ENCODE measurements at places on chromosomes 2 and 18. TPM values are rescaled to one million over a fixed set of nuclear protein-coding genes. Genes with fewer than 3 reads are reported as not detected.
A peak's percentile ranks its signal among the peaks of the same experiment; 100 is the strongest.

Gene ARHGAP25
- not detected for total RNA-seq

Gene WNT6
- not detected for total RNA-seq

- DNase-seq = peak; percentile 23
These were observed 76.0 kb downstream of the ARHGAP15 start for GRCh38 chr2:143205106-143205764.

Gene BOK
- 21.6 TPM for total RNA-seq

DNA sequence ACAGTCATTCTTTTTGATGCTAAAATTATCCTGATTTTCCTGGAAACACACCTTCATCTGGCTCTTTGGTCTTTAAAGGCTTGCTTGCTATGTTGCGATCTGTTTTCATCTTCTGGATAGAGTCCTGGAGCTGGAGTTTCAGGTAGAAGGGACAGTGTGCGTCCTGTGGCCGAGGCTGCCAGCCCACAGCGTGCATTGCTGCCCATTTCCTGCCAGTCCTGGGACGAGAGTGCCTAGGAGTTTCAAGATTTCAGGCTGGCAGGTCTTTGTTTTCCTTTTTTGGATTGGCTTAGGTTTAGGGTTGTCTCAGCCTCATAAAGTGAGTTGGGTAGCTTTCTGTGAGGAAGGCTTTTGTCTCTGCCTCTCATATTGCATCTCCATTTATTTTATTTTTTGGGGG lies 14.5 kb downstream of the DGKD start:
- no peak for DNase-seq

DNA sequence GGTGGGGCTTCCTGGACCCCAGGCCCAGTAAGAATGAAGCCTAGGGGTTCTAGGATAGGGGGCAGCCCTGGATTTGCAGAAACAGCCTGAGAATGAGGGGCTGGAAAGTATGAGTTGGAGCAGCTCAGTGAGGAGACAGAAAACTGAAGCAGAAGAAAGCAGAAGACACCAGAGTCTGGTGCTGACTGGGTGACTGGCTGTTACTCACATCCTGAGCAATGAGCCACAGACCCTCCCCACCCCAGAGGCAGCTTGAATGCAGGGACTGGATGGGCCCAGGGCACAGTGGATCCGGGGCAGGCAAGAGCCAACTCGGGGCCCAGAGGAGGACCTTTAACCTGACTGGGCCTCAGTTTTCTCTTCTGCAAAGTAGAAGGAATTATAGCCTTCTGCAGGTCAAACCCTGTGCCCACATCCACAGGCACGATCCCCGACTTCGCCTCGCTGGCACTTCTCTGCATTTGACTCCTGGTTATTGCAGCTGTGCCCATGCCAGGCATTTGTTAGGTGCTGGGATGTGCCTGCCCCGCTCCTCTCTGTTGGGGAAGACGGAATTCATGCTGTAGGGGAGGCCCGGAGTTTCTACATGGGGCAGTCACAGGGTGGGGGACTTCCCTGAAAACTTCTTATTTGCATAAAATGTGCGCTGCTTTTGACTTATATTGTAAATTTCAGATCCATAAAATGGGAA lies 8.5 kb downstream of the STEAP3 start:
- peak; percentile 91 for DNase-seq

- DNase-seq = peak; percentile 96
These were observed 199.3 kb upstream of the EPAS1 start for GRCh38 chr2:46097714-46098480.

Gene POTEJ
- not detected for total RNA-seq

DNA sequence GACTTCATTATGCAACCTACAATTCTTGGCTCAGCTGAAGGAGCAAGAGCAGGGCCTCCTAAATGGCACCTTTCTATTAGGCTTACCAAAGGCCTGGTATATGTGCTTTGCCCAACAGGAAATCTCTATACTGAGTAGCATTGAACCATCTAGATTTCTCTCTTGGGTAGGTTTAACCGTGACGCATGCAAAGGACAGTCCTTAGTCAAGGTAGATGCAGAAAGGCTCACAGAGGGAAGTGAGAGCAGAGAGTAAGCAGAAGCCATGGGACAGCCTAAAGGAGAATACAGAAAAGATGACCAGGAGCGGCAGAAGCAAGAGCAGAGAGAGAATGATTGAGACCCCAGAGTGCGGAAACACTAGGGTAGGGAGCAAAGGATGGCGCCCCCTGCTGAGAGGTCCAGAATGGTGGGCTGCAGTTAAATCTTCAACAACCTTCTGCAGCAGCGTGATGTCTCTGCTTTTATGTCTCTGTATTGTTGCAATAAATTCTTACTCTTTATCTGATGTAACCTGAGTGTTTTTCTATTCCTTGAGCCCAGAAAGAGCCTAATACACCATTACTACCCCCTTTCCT lies 4.7 kb upstream of the OSBPL1A start:
- DNase-seq = no peak
